Activated CD8-positive, alpha-beta T cell treated with anti-CD3 and anti-CD28 coated beads, Interleukin-2, amount 10 ng/mL, durations not matched to agents 7 days and 5 days (primary cell): ENCODE measurements at places on chromosomes 6 and 20.

GRCh38 chr6:167226791-167227190, 64.3 kb upstream of the UNC93A start:
- DNase-seq: no peak

DNA sequence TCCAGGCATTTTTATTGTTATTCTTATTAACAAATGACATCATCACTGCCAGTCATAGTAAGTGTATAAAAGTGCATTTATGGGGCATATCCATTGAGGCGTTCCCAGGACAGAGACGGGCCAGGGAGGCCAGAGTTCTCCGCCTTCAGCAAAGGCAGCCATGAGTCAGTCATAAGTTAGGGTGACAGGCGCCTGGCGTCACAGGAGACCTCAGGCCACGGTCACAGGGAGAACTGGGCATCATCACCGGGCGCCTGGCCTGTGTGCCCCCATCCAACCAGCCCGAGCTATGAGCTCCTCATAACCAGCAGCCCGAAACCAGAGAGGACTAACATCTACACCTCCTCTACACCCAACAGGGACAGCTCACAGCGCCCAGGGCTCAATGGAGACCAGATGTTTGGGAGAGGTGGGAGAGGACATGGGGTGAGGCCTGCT, 259.2 kb downstream of the DLL1 start:
- DNase-seq: no peak

GRCh38 chr6:136525586-136526195, 24.5 kb downstream of the MAP7 start:
- DNase-seq: no peak

DNA sequence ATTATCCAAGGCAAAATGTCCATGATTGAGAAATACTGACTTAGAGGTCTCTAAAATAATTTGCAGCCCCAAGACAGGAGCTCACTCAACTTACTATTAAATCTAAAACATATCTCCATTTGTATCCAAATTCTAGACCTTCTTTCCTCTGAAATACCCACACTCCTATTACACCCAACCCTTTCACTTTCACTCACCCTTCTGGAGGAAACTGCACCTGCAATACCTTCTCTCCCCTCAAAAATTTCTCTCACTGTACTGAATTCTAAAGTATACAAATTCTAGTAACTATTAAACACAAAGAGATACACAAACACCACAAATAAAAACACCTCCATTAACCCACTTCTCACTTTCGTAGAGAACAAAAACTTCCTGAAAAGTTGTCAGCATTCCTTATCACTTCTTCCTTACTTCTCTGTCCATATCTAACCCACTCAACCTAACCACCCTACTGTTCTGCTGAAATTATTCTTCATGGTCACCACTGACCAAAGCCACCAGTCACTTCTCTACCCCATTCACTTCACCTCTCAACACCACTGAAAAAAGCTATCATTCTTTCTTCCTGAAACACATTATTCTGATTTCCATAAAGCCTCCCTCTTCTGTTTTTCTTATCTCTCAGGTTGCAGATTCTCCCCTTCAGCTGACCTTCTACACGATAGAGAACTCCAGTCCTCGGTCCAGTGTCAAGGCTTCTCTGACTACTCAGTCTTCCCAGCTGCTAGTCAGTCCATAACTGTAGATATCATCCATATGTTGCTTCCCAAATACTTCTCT, 12.0 kb downstream of the LMBRD1 start:
- DNase-seq: no peak

GRCh38 chr6:132548746-132549463, 3.6 kb upstream of the TAAR8 start:
- DNase-seq: no peak

DNA sequence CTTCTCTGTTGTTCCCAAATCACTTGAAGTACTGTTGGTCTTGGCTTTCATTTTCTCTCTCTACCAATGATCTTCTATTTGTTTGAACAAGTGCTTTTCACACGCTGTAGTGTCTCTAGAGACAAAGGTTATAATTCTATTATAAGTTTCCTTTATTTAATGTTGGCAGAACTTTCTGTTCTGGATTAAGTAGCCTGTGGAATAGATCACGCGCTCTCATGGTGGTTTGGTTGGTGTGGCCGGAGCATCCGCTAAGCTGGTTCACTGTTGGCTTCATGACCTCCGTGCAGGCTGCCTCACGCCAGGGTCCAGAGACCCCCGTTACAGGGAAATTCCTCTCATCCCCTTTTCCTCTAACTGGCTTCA, 30.9 kb upstream of the KIF25 start:
- no peak for DNase-seq

DNA sequence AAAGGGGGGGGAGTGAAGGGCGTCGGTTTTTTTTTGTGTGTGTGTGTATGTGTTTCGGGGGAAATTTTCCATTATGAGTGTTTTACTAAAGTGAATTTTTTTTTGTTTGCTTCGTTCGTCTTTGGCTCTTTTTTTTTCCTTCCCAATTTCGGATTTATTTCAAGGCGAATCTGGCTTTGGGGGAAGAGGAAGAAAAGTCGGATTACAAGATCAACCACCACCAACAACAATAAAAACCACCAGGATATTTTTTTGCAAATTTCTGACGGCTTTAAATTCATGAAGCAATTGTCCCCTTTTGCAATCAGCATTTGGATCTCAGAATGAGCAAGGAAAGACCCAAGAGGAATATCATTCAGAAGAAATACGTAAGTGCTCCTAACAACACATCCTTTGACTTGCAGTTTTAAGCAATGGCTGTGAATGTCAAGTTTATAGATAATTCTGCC, 372 bp downstream of the JARID2 start:
- no peak for DNase-seq

DNA sequence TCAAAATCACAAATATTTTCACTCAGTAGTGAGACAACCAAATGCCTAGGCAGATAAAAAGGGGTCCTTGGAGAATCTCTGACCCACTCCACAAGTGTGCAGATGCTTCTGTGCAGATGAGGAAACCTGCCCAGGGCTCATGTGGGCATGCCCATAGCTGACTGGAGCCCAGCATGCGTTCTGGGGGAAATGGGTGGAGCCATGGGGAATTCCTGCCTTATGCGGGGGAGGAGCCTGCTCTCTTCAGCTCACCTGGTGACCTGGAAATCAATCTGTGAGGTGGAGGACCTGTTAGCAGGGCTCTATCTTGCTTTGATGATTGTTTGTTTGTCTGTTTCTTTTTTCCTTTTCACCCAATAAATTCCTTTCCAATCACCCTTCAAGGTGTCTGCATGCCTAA, 23.4 kb upstream of the PLN start:
- DNase-seq: no peak

GRCh38 chr6:83431545-83432155, 799 bp upstream of the ME1 start:
- DNase-seq: no peak

DNA sequence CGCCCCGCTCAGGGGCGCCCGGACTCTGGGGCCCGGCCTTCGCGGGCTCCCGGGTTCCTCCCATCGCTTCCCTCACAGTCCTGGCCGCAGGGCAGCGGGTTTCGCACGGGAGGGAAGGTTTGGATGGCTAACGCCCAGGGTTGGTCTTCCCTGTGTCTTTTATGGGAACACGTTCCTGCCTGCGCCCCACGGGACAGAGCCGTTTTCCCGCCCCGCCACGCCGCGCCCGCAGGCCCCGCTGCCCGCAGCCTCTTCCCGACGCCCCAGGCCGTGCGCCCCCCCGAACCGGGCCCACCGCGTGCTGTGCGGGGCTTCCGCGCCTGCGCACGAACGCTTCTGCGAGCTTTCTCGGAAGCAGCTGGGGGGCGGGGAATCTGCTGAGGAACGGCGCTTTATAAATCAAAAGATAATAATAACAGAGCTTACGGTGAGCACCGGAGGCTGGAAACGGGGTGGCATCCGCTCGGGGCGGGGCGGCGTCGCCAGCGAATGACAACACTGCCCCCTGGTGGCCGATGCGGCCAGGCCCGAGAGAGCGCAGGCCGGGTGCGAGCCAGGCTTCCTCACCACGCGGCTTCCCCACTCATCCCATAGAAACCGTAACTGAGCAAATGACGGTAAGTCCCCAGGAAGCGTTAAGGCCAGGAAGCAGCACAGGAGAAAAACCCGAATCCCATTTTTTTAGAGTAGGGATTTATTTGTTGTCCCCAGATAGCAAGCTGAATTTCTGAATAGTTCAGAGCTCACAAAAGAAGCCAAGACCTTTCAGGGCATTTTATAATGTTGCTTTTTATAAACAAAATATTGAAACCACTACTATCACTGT, 116.4 kb downstream of the MYLK4 start:
- peak; percentile 85 for DNase-seq

GRCh38 chr20:59821788-59822187, 111.6 kb downstream of the SYCP2 start:
- no peak for DNase-seq

- peak; percentile 79 for DNase-seq
These were observed 74.9 kb downstream of the FOXO3 start for GRCh38 chr6:108635505-108636226.

DNA sequence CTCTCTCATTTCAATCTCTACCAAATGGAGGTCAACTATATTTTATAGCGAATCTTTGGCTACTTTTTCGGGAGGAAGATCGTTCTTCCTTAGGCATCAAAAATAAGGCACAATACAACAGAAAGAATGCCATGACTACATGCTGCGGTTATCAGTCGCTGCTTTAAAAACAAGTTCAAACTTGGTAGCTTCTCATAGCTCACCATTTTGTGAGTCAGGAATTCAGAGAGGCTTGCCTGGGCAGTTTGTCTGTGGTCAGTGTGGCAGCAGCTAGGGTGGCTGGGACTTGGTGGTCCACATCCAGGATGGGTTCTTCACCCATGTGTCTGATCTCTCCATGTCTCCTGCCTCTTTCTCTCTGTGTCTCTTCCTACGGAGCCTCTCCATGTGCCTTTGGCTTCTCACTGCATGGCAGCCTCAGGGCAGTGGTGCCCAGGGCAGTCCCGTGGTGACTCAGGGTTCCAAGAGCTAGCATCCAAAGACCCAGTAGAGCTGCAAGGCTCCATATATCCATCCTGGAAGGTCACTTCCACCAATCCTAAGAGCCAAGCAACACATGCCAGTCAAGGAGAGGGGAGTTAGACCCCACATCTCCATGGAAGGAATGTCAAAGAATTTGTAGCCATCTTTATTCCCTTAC, 10.4 kb downstream of the SCML4 start:
- peak; percentile 9 for DNase-seq

GRCh38 chr6:70717038-70717801, 49.5 kb downstream of the SMAP1 start:
- DNase-seq: peak; percentile 32

GRCh38 chr6:9628819-9629218, 786.1 kb downstream of the TFAP2A start:
- no peak for DNase-seq

DNA sequence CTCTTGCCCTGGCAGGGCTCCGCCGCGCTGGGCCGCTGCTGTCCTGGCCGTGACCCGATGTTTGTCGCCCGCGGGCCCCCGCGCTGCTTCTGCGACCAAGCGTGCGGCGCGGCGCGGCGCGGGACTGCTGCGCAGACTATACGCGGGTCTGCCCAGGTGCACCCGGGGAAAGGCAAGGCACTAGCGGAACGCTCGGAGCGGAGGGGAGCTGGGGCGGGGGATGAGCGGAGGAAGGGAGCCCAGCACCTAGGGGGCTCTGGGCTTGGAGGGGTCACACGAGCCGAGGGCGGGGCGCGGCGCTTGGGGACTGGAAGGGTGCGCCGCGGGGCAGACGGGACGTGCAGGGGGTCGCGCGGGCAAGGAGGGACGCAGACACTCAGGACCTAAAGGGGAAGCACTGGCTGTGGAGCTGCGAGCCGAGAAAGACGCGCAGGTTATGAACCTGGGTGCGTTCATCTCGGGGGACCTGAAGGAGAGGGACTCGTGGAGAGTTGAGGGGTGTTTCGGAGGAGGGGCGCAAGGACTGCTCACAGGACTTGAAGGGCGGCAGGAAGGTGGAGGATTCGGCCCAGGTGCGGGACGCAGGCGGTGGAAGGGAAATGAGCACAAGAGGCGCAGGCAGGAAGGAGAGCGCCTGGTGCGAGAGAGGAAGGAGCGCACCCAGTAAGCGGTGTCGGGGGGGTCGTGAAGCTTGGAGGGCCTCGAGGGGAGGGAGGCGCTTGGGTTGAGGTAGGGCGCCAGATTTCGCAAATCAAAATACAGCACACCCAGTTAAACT, 40.8 kb upstream of the ZNFX1 start:
- DNase-seq: peak; percentile 41

DNA sequence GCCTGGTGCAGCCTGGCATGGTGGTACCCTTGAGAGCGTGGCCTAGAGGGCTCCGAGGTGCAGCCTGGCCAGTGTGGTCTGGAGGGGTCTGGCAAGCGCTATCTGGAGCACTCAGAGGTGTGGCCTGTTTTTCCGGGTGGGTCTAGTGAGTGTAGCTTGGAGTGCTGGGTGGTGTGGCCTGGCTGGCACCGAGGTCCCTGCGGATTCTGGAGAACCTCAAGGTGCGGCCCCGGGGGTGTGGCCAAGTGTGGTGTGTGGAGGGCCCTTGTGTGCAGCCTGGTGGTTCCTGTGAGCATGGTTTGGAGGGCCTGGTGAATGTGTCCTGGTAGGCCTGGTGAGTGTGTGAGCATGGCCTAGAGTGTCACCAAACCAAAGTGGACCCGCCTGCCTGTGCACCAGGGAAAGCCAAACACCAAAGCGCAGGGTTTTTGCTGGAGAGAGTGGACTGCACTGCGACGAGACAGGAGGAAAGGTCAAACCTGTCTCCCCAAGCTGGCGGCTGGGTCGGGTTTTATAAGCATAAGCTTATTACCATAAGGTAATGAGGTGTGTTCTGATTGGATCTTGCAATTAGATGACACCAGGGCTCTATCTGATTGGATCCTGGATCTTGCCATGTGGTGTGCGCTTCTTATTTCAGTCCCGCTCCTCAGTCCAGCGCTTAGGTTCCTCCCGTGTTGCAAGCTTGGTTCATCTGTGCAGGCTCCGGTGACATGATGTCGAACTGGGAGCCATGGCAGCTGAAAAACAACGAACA, 35.7 kb downstream of the IGF2R start:
- DNase-seq: no peak

DNA sequence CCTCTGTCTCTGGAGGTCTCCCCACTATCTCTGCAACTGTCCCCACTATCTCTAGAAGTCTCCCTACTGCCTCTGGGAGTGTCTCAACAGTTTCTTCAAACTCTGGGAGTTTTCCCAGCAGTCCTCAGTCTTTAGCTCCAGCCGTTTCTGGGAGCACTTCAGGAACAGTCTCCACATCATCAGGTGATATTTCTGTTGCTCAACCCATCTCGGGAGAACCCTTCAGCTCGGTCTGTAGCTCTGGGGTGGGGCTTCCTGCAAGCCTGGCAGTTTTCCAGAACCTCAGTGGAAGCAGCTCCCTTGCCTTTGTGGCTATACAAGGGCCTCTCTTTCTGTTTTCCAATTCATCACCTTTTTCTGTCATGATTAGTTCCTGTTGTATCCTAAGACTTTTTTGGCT, 3.0 kb upstream of the SFTA2 start:
- DNase-seq: no peak

GRCh38 chr6:86412057-86412456, 525.3 kb upstream of the HTR1E start:
- no peak for DNase-seq
